Activated T-helper 1 cell treated with Interleukin-2 at 50 U/mL for 16 hours (primary cell): ENCODE measurements at places on chromosomes 7 and 10.

- no peak for DNase-seq
These were observed 43.9 kb upstream of the GRB10 start for GRCh38 chr7:50826371-50827172.

DNA sequence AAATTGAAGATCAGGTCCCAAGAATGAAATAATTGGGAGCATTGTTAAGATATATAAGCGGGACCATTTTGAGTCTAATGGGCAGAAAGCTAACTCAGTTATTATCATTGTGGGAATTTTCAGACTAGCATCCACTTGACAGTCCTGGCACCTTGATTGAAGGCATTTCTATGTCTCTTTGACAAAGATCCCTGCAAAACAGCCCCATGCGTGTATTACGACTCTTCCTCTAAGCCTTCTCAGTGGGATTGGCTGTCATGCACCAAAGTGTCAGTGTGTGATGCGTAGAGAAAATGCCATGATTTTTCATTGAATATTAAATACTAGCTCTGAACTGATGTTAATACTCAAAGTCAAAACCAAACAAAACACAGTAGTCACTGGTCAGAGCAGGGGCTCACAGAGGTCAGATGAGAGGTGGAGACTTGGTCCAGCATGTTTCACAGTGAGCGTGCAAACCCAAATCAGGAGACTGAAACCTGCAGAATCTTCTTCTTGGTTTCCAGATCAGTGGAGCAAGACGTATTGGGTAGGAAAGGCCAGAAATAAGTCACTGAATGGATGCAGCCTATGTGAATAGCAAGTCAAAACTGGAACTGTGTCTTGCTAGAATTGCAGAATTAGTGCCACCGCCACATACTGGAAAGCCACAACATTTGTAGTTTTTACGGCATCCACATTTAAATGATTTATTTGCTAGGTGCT is 303.6 kb upstream of the AKR1E2 start:
- no peak for DNase-seq

- DNase-seq: no peak
These were observed 16.0 kb upstream of the OLAH start for GRCh38 chr10:15027741-15028140.

GRCh38 chr7:51518646-51519045 is 202.0 kb upstream of the COBL start:
- DNase-seq: no peak

DNA sequence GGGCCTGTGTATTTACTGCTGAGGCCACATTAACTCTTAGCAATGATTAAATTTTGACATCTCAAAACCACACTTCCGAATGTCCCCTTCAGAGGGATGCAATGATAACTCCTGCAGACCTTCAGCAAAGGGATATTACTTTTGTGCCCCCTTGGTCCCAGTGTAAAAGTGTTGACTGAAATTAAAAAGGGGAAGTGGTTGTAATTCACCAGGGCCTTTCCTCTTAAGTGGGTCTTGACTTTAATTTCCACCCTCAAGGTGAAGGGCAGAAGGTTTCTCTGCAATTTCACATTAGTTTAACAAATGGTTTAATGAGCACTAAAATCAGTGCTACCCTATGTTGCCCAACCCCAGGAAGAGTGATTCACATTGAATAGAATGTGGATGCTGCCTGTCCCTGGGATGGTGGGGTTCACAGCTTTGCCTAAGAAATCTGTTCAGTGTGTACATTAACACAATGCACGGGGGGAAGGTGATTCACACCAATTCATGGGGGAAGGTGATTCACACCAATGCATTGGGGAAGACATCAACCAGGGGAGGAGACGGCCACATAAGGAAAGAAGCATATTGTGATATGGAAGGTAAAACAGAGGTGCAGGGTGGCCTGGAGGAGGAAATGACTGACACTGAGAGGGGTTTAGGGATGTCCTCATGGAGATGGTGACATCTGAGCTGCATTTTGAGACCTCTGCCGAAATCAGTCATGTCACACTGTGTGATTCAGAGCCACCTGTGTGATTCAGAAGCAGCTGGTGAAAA is 19.4 kb upstream of the TNS3 start:
- no peak for DNase-seq

DNA sequence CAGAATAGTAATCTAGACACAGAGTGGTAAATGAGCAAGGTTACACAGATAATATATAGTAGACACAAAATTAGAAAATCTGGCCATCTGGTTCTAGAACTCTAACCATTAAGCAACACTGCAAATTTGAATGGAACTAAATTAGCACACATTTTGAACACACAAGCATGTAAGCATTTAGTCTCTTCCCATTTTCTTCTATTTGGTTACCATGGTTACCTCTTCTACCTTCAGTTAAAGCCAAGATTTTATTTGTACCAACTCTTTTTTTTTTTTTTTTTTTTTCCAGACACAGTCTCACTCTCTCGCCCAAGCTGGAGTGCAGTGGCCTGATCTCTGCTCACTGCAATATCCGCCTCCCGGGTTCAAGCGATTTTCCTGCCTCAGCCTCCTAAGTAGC is 790.5 kb downstream of the MAGI2 start:
- no peak for DNase-seq

DNA sequence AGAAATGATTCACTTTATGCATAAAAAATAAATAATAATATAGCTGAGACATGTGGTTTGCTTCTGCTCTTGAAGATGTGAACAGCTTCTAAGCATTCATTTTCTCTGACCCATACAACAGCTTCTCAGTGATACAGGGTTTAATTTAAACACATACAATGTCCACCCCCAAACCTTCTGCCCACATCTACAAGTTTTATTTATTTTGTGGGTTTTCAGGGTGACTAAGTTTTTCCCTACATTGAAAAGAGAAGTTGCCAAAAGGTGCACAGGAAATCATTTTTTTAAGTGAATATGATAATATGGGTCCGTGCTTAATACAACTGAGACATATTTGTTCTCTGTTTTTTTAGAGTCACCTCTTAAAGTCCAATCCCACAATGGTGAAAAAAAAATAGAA is 17.2 kb downstream of the INHBA start:
- DNase-seq: no peak

DNA sequence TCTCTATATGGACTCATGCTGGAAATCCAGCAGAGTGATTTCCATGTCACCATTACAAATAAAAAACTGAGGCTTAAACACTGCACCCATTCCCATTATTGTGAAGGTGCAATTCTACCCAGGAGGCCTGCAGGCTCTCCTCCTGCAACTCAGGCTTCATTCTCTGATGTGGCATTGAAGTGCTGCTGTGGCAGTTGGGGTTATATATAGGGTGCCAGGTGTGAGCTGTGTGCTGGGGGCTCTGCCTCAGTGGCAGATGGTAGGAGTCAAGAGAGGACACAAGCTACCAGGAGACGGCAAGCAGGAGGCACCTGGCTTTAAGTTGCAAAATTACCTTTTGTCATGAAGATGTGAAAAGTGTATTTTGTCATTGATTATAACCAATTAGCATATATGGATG is 21.3 kb downstream of the ZNF107 start:
- DNase-seq: no peak

DNA sequence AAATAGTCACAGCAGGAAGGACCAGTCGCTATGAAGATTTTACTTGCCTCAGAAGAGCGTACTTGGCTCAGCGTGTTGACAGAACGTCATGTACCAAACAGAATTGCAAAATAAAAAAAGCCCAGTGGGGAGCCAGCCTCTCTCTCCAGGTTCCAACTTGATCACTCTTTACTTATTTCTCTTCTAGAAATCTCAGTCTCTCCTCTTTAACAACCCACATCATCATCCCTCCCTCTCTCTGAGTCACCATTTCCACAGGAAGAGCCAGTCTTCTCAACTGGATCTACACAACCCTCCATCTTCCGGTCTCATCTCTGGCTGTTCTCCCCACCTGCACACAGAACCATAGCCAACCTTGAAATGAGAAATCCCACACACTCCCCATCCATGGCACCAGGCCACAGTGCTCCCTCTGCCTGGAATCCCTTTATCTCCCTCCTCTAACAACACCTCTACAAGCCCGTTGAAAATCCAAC is 718.3 kb downstream of the GRID1 start:
- no peak for DNase-seq

DNA sequence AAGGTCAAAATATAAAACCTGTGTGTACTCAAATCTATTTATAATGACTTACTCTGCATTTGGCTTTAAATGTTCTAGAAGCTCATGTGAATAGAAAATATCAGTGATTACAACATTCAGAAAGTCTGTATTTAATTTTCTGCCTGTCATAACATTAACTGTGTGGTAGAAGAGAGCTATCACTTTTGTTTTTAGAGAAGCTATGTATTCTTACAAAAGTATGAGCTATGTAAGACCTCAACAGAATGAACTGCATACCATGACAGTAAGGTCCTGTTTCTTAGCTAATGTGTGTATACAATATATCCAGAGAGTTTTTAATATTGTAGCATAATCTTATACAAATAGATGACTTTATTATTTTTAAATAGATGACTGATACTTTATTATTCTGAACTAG is 61.5 kb downstream of the PTN start:
- DNase-seq: no peak

DNA sequence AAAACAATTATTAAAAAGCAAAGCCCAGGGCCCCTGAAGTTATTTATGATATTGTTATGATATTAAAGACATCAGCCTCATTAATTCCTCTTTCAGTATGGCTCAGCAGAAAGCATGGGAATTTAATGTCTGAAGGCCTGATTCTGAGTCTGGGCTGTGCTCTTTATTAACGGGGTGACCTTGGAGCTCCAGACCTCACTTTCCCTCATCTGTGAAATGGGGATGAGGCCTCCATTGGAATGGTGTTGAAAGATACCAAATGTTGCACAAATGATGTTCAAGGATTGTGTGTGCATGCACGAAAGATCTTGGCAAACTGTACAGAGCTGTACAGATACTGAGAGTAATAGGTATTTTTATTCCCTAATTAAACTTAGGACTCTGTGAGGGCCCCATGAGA is 92.3 kb upstream of the PCBD1 start:
- no peak for DNase-seq

GRCh38 chr7:68306692-68307107 is 1291.6 kb upstream of the AUTS2 start:
- DNase-seq: no peak

DNA sequence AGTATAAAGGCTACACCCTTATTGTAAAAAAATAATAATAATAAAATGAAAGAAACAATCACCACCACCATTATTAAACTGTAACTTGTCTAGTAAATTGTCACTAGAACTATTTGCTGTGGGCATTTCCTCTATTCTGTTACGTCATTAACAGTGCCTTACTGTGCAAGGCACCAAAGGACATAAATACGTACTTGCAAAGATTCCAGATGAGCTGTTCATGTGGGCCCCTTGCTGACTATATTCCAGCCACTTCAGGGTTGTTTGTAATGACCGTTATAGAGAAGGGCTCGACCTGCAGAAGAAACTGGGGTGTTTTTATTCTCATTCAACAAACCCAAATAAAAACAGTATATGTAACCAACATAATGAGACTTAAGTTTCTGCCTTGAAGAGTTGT is 60.4 kb downstream of the KLRG2 start:
- DNase-seq: no peak
